Naive thymus-derived CD8-positive, alpha-beta T cell (primary cell): ENCODE measurements at places on chromosomes 11 and 22. TPM values are rescaled to one million over a fixed set of nuclear protein-coding genes. Genes with fewer than 3 reads are reported as not detected.
A peak's percentile ranks its signal among the peaks of the same experiment; 100 is the strongest.

Gene ME3
- 0.48 TPM for polyA plus RNA-seq

Gene OLFML1
- polyA plus RNA-seq, result not detected

Gene AIFM3
- 0.53 TPM for polyA plus RNA-seq

- DNase-seq, result no peak
Measured at GRCh38 chr11:8093931-8094575, 13.0 kb downstream of the TUB start.

DNA sequence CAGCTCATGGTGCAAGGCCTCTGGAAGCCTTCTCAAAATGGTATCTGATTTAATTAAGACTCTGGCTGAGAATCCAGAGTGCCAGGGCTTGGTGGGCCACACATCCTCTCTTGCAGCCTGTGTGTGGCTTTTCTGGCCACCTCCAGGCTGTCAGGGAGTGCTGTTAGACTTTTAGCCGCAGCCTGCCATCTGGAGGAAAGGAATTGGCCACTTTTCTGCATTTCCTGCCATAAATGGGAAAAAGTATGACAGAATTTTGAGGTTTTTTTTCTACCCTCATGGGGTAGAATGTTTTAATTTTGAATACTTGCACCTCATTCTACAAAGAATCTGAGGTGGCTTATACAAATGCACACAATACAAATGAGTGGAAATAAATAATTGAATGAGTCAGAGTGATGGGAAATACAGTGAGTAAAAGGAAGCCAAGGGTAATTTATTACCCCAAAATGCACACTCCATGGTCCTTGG, 218.4 kb downstream of the ADAMTS15 start:
- DNase-seq, result no peak

DNA sequence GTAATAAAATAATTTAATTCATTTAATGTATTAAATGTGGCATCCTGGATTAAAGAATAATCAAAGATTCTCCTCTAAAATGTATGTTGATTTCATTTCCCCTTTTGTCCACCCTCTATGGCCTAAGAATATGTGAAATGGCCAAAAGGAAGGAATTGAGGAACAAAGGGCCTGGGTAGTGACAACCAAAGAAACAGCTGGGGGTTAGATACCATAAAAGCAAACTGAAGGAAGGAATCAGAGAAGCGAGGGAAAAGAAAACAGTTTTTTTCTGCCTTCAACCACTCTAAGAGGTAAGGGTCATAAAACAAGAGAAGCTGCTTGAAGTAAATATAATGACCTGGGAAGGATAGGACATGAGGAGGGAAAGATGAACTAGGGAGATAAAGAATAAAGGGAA, 139.3 kb downstream of the FAM76B start:
- no peak for DNase-seq

DNA sequence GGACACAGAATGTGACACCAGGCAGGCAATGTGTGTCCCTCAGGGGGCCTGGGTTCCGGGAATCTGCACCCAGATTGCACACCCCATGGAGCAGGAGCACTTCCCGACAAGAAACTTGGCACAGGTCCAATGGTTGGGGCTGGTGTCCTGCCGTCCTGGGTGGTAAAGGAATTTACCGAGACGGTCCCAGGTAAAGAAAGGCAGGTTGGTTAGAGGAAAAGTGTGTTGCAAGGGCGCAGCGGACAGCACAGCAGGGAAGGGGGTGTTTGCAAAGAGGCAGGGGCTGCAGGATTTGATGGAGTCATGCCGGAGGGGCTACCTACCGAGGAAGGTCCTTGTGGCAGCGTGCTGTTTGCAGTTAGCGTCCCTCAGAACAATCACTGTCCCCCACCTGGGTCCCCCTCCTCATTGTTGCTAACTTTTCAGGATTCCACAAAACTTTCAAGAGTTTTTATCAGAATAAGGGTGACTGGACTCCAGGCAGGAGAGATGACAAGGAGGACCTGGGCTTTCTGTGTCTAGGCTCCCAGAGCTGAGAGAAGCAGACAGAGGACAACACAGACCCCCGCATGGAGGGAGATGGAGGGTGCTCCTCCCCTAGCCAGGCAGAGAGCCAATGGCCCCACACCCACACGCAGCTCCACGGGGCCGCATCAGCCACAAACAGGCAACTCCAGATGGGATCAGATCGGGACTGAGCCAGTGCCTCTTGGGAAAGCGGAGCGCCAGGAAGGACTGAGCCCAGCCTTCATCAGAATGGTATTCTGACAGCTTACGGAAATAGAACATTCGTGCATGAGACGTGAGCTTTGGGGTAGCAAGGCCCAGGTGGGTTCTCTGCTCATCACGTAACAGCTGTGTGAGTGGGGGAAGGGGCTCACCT, 1423.9 kb downstream of the BRD1 start:
- no peak for DNase-seq

DNA sequence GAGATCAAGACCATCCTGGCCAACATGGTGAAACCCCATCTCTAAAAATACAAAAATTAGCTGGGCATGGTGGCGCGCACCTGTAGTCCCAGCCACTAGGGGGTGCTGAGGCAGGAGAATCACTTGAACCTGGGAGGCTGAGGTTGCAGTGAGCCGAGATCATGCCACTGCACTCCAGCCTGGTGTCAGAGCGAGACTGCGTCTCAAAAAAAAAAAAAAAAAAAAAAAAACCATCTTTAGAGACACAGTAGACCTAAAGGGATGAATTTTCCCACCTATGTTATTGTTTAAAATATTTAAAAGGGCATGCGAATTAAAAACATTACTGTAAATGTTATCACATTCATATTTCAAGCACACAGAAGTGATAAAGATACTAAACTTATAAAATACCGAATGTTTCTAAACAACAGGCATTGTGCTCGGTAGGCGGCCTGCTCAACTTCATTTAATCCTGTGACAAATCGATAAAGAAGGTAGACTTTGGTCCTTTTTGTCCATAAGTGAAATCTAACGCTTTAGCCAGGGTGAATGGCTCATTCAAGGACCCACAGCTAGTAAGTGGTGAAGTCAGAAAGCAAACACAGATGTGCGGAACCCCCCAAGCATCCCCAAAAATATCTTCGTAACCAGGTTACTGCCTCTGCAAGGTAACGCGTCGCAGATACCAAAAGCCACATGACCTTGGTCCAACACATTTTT, 16.1 kb downstream of the NCAPD3 start:
- DNase-seq, result peak; percentile 68
